ENCODE measurements at places on chromosomes 1 and 21.

DNA sequence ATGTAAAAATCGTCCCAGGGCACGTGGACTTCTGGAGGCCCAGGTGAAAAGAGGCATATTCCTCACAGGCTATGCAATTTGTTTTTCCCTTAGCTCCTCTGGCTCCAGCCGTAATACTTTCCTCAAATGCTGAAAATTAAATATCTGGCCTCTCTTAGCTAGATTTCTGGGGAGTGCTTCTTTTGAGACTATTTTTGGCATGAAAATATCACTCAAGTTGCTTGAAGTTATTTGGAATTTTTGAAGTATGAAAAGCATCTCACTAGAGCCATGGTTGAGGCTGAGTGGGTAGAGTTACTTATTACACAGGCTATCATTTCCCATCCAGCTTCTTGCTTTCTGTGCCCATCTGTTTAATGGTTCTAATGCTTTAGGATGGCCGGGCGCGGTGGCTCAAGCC, 59.7 kb downstream of the MYOM3 start:
- peak; percentile 28 for DNase-seq

GRCh38 chr1:48442864-48443619, 29.0 kb downstream of the SPATA6 start:
- DNase-seq: no peak

DNA sequence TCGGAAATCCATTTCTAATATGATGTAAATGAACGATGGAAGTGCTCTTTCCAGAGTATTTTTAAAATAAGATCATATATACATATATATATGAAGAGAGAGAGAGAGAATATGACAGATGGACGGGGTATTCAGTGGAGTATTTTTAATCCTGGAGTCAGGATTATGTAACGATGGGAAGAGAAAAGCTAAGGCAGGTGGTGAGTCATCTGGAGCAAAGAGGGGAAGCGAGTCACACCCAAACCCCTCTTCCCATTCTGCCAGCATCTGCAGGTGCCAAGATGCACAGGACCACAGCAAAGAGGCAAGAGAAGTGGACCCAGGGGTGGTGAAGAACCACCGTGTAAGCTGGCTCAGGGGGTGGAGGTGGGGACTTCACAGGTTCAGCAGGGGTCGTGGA, 102.7 kb upstream of the GRIK3 start:
- no peak for DNase-seq

- peak; percentile 91 for DNase-seq
Measured at GRCh38 chr1:67850611-67851075, 17.4 kb upstream of the GNG12 start.

GRCh38 chr1:17957588-17958267, 149.9 kb upstream of the IGSF21 start:
- DNase-seq: no peak

- no peak for DNase-seq
Measured at GRCh38 chr1:36883315-36883949, 150.9 kb downstream of the GRIK3 start.

DNA sequence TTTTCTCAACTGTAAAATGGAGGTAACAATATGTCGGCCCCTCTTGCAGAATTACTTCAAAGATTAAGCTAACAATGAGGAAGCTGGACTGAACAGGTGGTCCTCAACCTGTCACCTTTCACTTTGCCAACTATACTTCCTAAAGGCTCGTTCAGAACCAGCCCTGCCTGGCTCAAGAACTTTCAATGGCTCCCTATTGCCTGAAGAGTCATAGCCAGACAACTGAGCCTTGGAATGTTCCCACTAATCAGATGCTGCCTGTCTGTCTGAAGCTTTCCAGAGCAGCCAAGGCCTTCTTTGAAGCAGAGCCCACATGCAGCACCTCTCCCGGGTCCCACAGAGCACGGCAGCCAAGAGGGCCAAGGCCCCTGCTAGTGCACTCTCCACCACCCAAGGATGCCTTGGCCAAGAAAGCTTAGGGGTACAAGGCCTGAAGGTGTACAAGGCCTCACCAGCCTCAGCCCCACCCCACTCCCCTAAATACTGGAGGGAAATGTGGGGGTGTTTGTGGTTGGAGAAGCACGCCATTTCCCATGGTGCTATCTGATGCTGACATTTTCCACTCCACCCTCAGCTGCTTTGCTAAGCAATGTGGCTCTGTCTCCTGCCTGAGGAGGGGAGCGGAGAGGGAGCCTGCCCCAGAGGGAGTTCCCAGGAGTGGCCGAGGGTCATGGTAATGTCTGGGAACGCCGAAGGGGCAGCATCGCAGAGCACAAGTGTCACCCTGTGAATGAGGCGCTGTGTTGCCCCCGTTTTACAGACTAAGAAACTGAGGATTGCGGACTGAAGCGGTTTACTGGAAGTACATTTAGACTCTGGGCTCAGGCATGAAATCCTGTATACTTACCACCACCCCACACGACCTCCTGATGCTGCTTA, 8.2 kb upstream of the LAPTM5 start:
- DNase-seq: no peak

All from choroid plexus epithelial cell (primary cell).